ENCODE measurements at places on chromosomes 4 and X. TPM values are rescaled to one million over a fixed set of nuclear protein-coding genes. Genes with fewer than 3 reads are reported as not detected.

GRCh38 chrX:5650904-5651303, 577.8 kb downstream of the NLGN4X start:
- no peak for DNase-seq

- no peak for DNase-seq
These were observed 462.4 kb downstream of the TLL1 start for GRCh38 chr4:166335256-166335938.

DNA sequence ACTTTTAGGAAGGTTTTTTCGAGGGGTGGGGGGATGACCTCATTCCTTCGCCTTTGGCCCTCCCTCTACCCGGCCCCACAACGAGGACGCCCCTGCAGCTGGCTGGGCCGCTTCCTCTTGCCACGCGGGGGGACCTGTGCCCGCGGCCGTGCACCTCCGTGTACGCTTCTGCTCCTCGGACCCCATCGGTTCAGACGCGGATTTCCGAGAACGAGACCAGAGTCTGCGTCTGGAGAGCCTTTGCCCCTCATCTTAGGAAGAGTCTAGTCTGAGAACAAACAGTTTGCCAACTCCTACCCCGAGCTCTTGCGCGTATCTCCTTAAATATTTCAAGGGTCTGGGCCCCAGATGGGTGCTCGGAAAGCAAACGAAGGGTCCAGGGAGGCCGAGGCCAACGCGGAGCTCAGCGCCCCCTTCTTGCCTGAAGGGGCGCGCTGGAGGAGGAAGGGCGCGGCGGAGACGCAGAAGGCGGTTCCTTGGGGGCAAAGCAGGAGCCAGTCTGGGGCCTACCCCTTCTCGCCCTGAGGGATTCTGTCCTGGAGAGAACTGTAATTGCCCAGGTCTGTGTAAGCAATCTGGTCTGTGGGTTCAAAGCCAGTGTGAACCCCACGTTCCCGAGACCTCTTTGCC, 3.9 kb upstream of the SFRP2 start:
- no peak for DNase-seq

DNA sequence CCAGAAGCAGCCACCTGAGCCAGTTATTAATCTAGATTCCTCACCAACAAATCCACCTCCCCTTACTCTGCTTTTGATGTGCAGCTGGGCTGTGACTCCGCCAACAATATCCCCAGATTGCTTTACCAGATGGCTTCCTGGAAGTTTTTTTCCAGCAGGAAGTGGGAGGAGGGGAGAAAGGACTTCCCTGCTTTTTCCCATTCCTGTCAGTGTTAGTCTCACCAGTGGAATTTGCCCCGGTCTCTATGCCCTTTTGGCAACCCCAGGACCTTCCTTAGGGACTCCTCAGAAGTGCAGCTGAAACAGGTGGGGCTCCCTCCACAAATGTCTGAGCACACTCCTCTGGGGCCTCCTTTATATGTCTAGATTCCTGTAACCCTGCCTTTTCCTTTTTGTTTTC, 465.2 kb upstream of the IGFBP7 start:
- no peak for DNase-seq

DNA sequence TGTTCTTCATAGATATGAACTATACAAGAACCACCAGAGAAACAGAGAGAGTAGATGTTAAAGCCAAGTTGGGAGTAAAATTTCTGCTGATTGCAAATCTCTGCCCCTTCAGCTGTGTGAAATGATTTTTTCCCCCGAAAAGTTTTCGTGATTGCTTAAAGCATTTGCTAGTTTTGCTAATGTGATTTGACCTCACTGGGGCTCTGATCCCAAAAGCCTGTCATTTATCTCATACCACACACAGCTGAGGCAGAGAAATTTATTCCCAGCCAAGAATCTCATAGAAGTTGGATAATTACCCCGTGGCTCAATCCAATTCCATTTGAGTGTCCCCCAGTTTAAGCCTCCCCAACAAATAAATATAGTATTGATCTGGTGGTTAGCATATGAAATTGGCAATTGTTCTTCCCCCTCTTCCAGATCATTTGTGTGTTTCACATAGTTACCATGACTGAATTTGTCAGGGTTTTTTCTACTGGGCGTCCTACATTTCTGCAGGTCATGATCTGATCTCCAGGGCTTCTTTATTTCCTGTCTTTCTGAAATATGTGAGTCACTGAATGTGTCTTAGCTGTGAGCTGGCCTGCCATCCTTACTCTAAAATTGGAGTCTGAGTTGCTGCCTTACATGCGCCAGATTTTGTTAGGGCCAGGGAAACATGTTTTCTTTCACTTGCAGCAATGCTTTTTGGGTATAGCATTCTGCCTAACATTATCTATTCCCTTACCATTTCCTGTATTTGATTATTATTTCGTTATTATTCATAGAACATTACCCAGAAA, 167.5 kb upstream of the FRMPD4 start:
- DNase-seq = no peak

GRCh38 chr4:100834616-100835015, 316.8 kb upstream of the EMCN start:
- no peak for DNase-seq

DNA sequence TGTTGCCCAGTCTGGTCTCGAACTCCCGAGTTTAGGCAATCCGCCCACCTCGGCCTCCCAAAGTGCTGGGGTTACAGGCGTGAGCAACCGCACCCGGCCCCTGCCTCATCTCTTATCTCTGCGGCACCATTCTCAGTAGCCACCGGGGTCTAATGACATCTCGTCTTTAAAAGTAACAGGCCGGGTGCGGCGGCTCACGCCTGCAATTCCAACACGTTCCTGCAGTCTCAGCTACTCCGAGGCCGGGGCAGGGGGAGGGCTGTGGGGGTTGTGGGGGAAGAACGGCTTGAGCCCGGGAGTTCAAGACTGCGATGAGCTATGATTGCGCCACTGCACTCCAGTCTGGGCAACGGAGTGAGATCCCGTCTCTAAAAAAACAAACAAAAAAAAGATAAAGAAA, 28.8 kb downstream of the ING2 start:
- DNase-seq = no peak

GRCh38 chr4:48234575-48234974, 35.1 kb downstream of the TEC start:
- DNase-seq = peak; percentile 19

- DNase-seq = no peak
These were observed 73.3 kb upstream of the ZDHHC15 start for GRCh38 chrX:75596178-75596577.

- no peak for DNase-seq
These were observed 108.1 kb downstream of the TSPAN7 start for GRCh38 chrX:38669428-38669827.

GRCh38 chrX:9656277-9656676, 109.4 kb downstream of the GPR143 start:
- no peak for DNase-seq

Gene CSAG3
- not detected for total RNA-seq

Gene PAK3
- total RNA-seq = 0.84 TPM

Gene TRIM2
- 123 TPM for total RNA-seq

Gene ITIH6
- total RNA-seq = not detected

Gene IL1RAPL1
- total RNA-seq = 0.31 TPM

Gene FRMD7
- not detected for total RNA-seq
